Astrocyte (in vitro differentiated cells and primary cell): ENCODE measurements at places on chromosomes 13 and 19. TPM values are rescaled to one million over a fixed set of nuclear protein-coding genes. Genes with fewer than 3 reads are reported as not detected.

XPO4 gene
- total RNA-seq: 19.3 and 19.9 TPM in 2 replicates

ZNF473 gene
- 9.7 and 10.2 TPM in 2 replicates for total RNA-seq

SH2D3A gene
- total RNA-seq: 0.91 and 2.6 TPM in 2 replicates

DHRS12 gene
- 4.0 and 4.9 TPM in 2 replicates for total RNA-seq

JUNB gene
- 101 and 126 TPM in 2 replicates for total RNA-seq

ZNF562 gene
- total RNA-seq: 21.7 and 26.2 TPM in 2 replicates

ZNF71 gene
- 10.9 and 12.2 TPM in 2 replicates for total RNA-seq

CFAP97D2 gene
- total RNA-seq: not detected in 2 replicates

CABP5 gene
- total RNA-seq: not detected in 2 replicates

HRC gene
- total RNA-seq: not detected in 2 replicates

KLK15 gene
- not detected in 2 replicates for total RNA-seq

KPNA3 gene
- 54.9 and 62.0 TPM in 2 replicates for total RNA-seq

SELENOV gene
- total RNA-seq: not detected in 2 replicates

ZNF625 gene
- total RNA-seq: 13.7 and 16.1 TPM in 2 replicates

C19orf85 gene
- not detected in 2 replicates for total RNA-seq

RDH8 gene
- not detected in 2 replicates for total RNA-seq

SYNE4 gene
- 0.53 and 1.1 TPM in 2 replicates for total RNA-seq

CBLC gene
- not detected in 2 replicates for total RNA-seq

GRIK5 gene
- 9.2 and 12.1 TPM in 2 replicates for total RNA-seq

NLRP9 gene
- total RNA-seq: not detected in 2 replicates

APOC4 gene
- total RNA-seq: not detected in 2 replicates

MEGF8 gene
- total RNA-seq: 42.0 and 45.7 TPM in 2 replicates

ZNF558 gene
- total RNA-seq: not detected in 2 replicates

SIGLEC11 gene
- total RNA-seq: not detected in 2 replicates

TEX101 gene
- not detected in 2 replicates for total RNA-seq

CPB2 gene
- not detected in 2 replicates for total RNA-seq

C19orf44 gene
- 4.4 and 5.0 TPM in 2 replicates for total RNA-seq

KCNJ14 gene
- 1.4 TPM in 2 replicates for total RNA-seq

SCAF1 gene
- total RNA-seq: 105 and 107 TPM in 2 replicates

RXFP2 gene
- total RNA-seq: not detected in 2 replicates

KLF16 gene
- total RNA-seq: 52.4 and 58.1 TPM in 2 replicates

RFPL4A gene
- total RNA-seq: 0.43 TPM in 1 of 2 replicates, not detected in the other

C1QTNF9 gene
- not detected in 2 replicates for total RNA-seq

XAB2 gene
- 28.1 and 30.4 TPM in 2 replicates for total RNA-seq

PNMA8A gene
- total RNA-seq: 12.1 and 12.7 TPM in 2 replicates

NALCN gene
- 1.1 and 2.2 TPM in 2 replicates for total RNA-seq

GTF2F2 gene
- total RNA-seq: 24.5 and 27.8 TPM in 2 replicates

CLDND2 gene
- total RNA-seq: 0.84 and 1.4 TPM in 2 replicates

ATCAY gene
- 4.5 and 6.5 TPM in 2 replicates for total RNA-seq

MBD3L2 gene
- 0.57 TPM in 1 of 2 replicates, not detected in the other for total RNA-seq

IZUMO4 gene
- 5.6 and 5.8 TPM in 2 replicates for total RNA-seq

ZNF665 gene
- 3.4 and 4.4 TPM in 2 replicates for total RNA-seq

LILRB1 gene
- total RNA-seq: not detected in 2 replicates

GRK1 gene
- not detected in 2 replicates for total RNA-seq

CEACAM19 gene
- total RNA-seq: 5.8 and 8.0 TPM in 2 replicates

CATSPERD gene
- not detected in 2 replicates for total RNA-seq

PROZ gene
- not detected in 2 replicates for total RNA-seq

LGALS14 gene
- not detected in 2 replicates for total RNA-seq

KL gene
- 0.07 TPM in 1 of 2 replicates, not detected in the other for total RNA-seq

ZNF442 gene
- total RNA-seq: 0.38 and 0.95 TPM in 2 replicates

ALOX5AP gene
- total RNA-seq: 2.9 and 4.5 TPM in 2 replicates

ZNF784 gene
- 5.0 and 5.3 TPM in 2 replicates for total RNA-seq

SLAIN1 gene
- total RNA-seq: 2.6 and 3.4 TPM in 2 replicates

VAV1 gene
- not detected in 2 replicates for total RNA-seq

TIMM50 gene
- 85.3 and 97.2 TPM in 2 replicates for total RNA-seq
